ENCODE measurements at places on chromosomes 6 and 20. TPM values are rescaled to one million over a fixed set of nuclear protein-coding genes. Genes with fewer than 3 reads are reported as not detected.

The MYL9 gene
- 2.7 TPM for total RNA-seq

The CCN6 gene
- total RNA-seq, result not detected

DNA sequence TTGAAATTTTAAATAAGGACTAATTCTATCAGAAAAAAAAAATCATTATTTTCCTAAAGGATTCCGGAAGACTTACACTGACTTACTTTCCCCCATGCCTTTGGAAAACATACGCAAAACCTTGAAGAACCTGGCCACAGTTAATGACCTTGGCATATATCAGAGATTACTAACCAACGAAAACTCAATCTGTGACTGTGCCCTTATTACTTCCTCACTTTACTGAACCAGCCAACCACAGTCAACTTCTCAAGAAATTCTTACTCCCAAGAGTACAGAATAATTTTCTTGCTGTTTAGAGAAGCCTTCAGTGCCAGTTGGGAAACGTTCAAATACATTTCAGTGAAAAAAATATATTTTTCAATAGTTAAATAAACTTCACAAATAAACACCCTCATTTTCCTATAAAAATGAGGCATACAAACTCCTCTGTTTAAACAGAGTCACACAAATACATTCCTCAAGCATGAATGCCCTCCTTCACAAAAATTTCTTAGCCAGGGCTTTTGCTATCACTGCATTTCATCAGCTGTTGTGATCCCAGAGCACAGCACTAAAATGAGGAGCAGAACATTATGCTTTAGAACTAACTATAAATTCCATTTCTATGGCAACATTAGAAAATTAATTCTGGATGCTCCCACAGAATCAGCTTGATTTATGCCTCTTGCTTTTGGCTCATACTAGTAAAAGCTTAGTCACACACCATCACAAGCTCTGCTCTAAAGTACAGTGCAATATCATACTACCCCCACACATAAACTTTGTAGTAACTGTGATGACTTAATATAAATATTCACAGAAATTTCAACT lies 117.6 kb downstream of the DST start:
- H3K27me3 ChIP-seq, result no peaks in the 10 kb centered on the region
- peaks cover 43% of the 10 kb centered on the region for H3K36me3 ChIP-seq
- H3K4me3 ChIP-seq, result no peak overlapping the region
- H3K27ac ChIP-seq, result no peak overlapping the region
- peaks cover 24% of the 10 kb centered on the region for H3K4me1 ChIP-seq
- no peak for DNase-seq

The HLA-DMA gene
- total RNA-seq, result 0.71 TPM

GRCh38 chr6:141472162-141472928 lies 660.4 kb upstream of the GJE1 start:
- H3K27ac ChIP-seq, result no peak overlapping the region
- no peaks in the 10 kb centered on the region for H3K36me3 ChIP-seq
- H3K4me3 ChIP-seq, result no peak overlapping the region
- no peaks in the 10 kb centered on the region for H3K27me3 ChIP-seq
- no peaks in the 10 kb centered on the region for H3K4me1 ChIP-seq

Data from HepG2 (cell line).